ENCODE measurements at places on chromosomes 5 and 9. TPM values are rescaled to one million over a fixed set of nuclear protein-coding genes. Genes with fewer than 3 reads are reported as not detected.

DNA sequence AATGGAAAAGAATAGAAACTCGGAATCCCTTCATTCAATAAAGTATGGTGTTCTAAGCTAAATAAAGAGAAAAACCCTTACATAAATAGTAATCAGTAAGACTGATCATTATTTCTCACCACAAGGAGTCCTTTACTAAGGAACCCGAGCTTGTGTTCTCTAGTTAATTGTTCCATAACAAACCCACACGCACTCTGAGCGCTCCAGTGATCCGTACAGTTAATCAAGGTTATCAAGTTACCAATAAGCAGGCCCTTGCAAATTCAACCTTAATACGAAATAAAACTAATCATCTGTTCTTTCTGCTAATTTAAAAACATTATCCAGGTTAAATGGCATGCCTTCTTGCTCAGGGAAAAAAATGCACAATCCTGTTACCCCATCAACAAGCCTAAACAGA, 224.4 kb downstream of the FRMD3 start:
- no peak for DNase-seq

- DNase-seq, result no peak
These were observed 680 bp downstream of the GLRA1 start for GRCh38 chr5:151923866-151924476.

GRCh38 chr5:111670826-111671492, 86.0 kb downstream of the NREP start:
- no peak for DNase-seq

DNA sequence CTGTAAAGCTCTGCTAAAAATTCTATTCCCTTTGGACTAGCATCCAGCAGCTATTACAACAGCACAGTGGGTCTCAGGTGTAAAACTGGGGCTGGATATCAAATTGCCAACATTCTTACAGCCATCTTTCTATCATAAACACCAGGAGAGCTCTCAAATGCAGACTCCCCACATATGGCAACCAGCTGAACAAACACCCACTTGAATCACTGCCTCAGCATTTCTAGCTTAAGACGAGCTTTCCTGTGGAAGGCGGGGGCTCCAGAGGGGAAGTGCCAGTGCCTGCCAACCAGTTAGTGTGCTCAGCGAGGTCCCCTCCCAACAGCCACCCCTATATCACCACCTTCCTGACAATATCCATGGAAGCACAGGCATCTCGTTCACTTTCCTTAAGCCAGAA, 62.2 kb downstream of the IPPK start:
- no peak for DNase-seq

The MLANA gene
- total RNA-seq, result not detected

The DNAH5 gene
- 0.68 TPM for total RNA-seq
